ENCODE measurements at places on chromosomes 2 and 18.
A peak's percentile ranks its signal among the peaks of the same experiment; 100 is the strongest.

DNA sequence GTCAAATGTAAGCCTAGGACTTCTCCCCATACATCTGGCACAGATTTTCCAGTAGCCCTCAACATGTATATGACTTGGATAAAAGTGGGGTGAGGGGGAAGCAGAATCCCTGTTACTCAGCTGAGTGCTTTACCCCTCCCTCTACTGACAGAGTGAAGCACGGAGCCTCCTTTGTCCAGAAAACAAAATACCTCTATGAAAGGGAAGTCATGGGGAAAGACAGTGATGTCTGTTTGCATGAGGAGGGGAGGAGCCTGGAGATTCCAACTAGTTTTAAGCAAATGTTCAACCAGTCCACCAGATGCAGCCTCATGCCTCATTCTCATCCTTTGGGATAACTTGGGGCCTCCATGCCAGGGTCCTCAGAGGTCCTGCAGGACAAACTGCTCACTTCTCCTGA is 203.9 kb downstream of the SMAD2 start:
- DNase-seq: no peak

GRCh38 chr2:168179592-168179991 is 67.8 kb downstream of the STK39 start:
- no peak for DNase-seq

DNA sequence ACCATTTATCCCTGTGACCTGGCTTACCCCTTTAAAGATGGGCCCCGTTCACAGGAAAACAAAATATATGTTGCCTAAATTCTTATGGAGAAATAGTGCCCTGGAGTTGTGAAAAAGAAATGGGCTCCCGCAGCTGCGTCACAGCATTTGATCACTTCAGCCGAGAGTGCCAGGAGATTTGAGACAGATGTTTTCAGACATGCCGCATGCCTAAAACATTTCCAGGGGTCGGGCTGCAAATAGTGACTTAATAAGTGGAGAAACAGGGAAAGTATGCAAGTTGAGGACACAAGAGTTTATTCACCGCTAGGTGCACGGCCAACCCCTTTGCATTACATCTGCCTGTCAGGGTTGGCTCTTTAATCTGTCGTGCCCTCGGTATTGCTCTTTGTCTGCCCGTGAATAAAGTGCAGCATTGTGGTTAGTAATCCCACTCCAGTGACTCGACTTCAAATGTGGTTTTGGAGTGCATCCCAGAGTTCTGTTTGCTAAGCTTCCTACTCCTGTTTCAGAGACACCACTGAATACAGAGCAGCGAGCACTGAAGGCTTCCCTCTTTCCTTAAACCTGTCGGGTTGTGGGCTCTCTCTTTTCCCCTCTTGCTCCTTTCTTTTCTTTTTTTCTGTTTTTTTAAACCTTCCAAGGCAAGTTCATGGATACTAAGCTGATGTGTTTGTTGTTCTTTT is 187.5 kb downstream of the LTBP1 start:
- DNase-seq: peak; percentile 98

DNA sequence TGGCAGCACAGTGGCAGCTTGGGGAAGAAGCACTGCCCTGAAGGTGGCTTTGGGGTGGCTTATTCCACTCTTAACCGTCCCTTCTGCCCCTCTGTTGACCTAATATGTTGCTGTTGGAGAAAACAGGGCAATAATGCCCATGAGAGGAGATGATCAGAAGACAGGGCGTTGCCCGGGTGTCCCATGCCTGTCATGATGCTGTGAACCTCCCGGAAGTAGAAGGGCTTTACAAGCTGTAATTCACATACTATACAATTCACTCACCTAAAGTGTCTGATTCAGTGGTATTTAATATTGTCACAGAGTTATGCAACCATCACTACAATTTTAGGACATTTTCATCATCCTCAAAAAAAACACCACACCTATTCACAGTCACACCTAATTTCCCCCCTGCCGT is 112.3 kb downstream of the FHOD3 start:
- no peak for DNase-seq

GRCh38 chr2:104939570-104940217 is 85.8 kb downstream of the POU3F3 start:
- peak; percentile 15 for DNase-seq

GRCh38 chr18:28514699-28515098 is 337.8 kb upstream of the CDH2 start:
- no peak for DNase-seq

DNA sequence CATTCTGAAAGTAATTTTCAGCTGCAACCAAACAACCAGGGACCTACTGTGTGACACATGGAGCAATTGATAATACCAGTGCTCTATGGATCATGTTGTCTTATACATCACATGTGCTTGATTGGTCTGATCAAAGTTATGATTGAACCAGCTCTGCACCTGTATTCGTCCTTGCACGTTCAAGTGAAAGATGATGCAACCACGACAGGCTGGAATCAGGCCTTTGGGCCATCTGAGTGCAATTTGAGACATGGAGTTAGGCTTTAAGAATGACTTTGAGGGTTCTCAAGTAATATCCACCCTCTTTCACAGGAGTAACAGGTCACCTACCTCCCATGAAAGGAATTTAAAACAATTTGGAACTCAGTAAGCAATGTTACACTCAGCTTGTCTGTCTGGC is 165.2 kb downstream of the SLC8A1 start:
- no peak for DNase-seq

GRCh38 chr2:173472112-173472511 is 117.4 kb downstream of the CDCA7 start:
- no peak for DNase-seq

- DNase-seq: peak; percentile 55
Measured at GRCh38 chr2:102770506-102770905, 8.7 kb downstream of the TMEM182 start.

- no peak for DNase-seq
Measured at GRCh38 chr2:202044777-202045176, 11.1 kb downstream of the FZD7 start.

- DNase-seq: no peak
Measured at GRCh38 chr2:64439194-64439593, 14.8 kb upstream of the LGALSL start.

DNA sequence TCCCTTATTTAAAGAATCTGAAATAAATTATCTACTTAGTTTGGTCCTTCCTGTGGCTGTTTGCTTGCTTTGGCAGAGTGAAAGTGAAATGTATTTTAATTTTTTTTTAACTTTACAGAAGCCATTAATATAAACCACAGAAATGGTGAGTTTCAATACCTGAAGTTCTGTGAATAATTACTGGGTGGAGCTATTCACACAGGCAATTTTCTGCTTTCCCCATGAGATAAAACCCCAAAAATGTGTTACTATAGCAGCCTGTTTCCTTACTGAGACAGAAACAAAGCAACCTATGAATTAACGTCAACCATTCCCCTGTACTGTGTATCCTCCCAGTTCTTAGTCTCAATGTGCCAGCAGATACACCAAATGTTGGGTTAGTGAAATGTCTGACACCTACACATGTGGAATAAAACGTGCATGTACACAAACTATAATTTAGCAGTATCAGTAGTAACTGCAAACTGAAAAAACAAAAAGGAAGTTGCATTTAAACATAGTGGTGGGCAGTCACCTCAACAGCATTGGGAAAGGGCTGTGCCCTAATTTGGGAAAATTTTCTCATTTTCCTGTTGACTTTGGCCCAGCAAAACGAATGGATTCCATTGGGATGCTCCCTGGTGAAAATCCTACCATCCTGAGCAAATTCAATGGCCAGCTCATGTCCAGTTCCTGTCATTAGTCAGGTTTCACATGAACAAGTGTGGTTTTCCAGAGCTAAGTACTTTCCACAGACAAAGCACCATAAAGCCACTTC is 73.1 kb upstream of the RMDN2 start:
- DNase-seq: peak; percentile 42

GRCh38 chr2:140654565-140654964 is 1476.3 kb downstream of the LRP1B start:
- DNase-seq: no peak

- DNase-seq: no peak
Measured at GRCh38 chr2:134674687-134675086, 44.1 kb downstream of the TMEM163 start.

DNA sequence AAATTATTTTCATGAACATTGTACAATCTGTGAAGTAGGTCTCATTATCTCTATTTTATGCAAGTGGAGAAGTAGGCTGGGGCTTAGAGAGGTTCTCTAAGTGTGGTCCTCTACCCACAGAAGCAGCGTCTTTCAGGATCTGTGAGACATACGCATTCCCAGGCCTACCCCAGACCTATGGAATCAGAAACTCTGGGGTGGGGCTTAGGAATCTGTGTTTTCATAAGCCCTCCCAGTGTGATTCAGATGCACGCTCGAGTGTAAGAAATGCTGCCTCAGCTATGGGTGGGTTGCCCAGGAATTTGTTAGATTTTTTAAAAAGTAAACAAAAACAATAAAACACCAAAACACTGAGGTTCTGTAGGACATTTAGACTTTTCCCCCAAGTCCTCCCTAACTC is 14.8 kb upstream of the ZAP70 start:
- no peak for DNase-seq

GRCh38 chr2:177519534-177520115 is 127.1 kb downstream of the AGPS start:
- no peak for DNase-seq

- no peak for DNase-seq
Measured at GRCh38 chr2:47075361-47076125, 79.6 kb downstream of the STPG4 start.

DNA sequence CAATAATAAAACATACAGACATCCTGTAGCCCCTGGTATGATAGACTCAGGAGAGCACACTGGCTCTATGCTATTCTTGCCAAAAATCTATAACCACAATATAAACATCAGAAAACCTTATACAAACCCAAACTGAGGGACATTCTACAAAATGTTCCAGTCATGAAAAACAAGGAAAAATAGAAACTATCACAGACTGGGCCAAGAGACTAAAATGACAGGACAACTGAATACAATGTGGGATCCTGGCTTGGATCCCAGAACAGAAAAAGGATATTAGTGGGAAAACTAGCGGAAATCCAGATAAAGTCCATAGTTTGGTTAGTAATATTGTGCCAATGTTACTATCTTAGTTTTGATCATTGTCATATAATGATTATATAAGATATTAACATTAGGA is 29.6 kb upstream of the EPAS1 start:
- peak; percentile 34 for DNase-seq

- peak; percentile 17 for DNase-seq
Measured at GRCh38 chr18:9925369-9925768, 11.6 kb downstream of the VAPA start.

- no peak for DNase-seq
Measured at GRCh38 chr2:206218156-206218555, 56.3 kb upstream of the ZDBF2 start.

DNA sequence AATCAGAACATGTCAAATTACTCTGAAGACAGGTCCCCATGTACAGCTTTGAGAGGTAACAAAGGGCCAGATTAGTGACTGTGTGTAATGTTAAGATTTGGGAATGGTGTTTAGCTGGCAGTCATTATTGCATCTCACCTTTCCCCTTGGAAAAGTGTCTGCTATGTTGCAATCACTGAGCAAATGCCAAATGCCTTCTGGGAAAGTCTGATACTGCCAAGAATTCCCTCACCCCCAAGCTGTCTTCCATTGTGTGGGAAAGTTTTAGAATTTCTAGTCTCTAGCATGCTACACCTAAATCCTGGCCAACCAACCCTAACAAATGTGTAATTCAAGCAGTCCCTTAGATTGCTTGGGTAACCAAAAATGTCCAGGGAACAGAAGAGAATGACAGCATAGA is 13.6 kb upstream of the PELI1 start:
- peak; percentile 76 for DNase-seq

DNA sequence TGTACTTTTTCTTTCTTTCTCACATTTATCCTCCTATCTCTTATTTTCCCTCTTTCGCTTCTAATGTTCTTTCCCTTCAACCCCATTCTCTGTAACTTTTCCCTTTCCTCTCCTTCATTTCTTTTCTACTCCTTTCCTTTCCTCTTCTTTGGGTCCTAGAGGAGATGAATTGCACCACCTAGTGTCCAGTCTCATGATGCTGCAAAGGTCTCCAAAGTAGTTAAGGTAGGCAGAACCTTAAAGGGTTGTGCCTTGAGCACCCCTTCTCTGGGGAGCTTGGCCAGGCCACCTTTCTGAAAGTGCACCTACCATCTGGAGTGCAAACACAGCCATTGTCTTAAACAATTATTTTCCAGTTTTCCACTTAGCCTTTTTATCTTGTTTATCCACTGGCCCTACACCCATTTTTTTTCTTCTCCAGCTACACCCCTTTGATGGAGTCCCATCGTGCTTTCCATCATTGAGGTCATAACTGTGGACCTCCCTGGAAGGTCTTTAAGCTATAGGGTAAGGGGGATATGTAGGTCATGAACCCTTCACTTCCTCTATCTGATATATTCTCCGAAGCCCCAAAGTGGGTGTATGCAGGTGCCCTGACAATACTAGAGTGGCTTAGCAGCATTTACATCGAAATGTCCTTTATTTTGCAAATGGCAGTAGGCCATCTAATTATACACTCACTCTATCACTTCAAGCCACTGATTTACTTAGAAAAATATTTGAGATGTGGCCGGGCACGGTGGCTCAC is 155.9 kb downstream of the ESCO1 start:
- DNase-seq: peak; percentile 77

GRCh38 chr2:201122276-201122675 is 6.3 kb downstream of the CFLAR start:
- no peak for DNase-seq

GRCh38 chr2:39743269-39743776 is 35.7 kb downstream of the THUMPD2 start:
- DNase-seq: peak; percentile 28

DNA sequence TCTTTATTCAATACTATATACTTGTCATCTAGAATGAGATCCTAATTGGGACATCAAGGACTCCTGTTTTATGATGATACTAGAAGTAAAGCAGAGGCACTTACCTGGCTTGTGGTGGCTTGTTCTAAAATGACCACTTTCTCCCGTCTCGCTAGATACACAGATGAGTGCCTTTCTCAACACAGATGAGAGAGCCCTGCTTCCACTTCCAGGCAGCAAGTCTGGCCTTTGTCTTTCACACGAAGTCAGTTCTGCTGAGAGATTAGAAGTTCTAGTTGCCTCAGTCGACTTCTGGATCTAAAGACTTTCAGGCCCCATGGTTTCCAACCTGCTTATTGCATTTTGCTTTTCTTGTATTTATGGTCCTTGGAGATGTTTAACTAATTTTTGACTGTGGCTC is 70.3 kb downstream of the PPP1R1C start:
- no peak for DNase-seq

- DNase-seq: no peak
Measured at GRCh38 chr2:126714191-126714965, 58.4 kb downstream of the GYPC start.

GRCh38 chr2:177460973-177461585 is 68.5 kb downstream of the AGPS start:
- DNase-seq: no peak

- no peak for DNase-seq
Measured at GRCh38 chr18:45328296-45328695, 287.0 kb upstream of the SLC14A2 start.

DNA sequence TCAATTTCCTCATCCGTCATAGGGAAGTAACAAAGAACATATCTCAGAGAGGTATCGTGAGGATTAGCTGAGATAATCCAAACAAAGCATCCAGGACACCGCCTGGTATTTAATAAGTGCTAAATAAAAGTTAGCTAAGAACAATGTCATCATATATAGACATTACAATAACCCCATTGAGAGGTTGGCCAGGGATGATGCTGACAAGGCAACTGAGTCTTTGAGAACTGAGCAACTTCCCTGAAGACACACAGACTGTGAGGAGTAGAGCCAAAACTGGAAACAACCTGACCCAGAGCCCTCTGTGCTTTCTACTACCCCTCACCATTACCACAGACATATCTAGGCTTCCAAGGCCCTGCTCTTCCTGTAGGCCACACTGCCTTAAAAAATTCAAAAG is 1.6 kb upstream of the DCTN1 start:
- no peak for DNase-seq

- DNase-seq: no peak
Measured at GRCh38 chr18:64444819-64445218, 295.9 kb upstream of the LINC00305 start.

Data from astrocyte of the hippocampus (primary cell).